ENCODE measurements at places on chromosomes 2 and 18. TPM values are rescaled to one million over a fixed set of nuclear protein-coding genes. Genes with fewer than 3 reads are reported as not detected.

GRCh38 chr2:28367667-28368356, 24.8 kb upstream of the FOSL2 start:
- no peak for DNase-seq

- no peak for DNase-seq
Measured at GRCh38 chr18:13811993-13812392, 12.0 kb upstream of the MC5R start.

DNA sequence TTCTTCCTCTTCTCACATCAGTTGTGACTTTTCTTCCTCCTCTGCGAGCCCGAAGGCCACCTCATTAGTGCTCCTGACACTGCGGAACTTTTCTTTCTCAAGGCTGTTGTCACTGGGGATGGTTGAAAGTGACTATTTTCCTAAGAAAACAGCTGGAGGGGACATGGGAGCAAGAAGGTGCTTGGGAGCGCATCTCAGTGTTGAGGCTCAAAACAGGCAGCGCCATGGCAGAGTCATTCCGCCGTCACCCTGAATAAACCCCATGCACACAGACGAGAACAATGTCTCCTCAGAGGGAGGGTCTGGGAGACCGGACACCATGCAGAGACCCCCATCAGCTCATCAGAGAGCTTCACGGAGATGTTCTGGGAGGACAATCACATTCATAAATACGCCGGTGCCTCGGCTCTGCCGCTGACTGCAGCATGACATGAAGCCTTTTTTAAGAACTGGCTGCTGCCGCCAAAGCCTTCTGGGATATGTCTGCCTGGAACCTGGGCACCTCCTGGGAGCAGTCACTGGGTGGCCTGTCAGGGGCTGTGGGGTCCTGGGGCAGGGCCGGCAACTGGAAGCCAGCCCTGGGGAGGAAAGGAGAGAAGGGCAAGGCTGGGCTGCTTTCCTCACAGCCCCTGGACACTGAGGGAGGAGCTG, 19.2 kb downstream of the ATOH8 start:
- no peak for DNase-seq

GRCh38 chr18:60746919-60747318, 374.3 kb upstream of the MC4R start:
- no peak for DNase-seq

GRCh38 chr2:179538406-179539123, 273.9 kb upstream of the SESTD1 start:
- no peak for DNase-seq

DNA sequence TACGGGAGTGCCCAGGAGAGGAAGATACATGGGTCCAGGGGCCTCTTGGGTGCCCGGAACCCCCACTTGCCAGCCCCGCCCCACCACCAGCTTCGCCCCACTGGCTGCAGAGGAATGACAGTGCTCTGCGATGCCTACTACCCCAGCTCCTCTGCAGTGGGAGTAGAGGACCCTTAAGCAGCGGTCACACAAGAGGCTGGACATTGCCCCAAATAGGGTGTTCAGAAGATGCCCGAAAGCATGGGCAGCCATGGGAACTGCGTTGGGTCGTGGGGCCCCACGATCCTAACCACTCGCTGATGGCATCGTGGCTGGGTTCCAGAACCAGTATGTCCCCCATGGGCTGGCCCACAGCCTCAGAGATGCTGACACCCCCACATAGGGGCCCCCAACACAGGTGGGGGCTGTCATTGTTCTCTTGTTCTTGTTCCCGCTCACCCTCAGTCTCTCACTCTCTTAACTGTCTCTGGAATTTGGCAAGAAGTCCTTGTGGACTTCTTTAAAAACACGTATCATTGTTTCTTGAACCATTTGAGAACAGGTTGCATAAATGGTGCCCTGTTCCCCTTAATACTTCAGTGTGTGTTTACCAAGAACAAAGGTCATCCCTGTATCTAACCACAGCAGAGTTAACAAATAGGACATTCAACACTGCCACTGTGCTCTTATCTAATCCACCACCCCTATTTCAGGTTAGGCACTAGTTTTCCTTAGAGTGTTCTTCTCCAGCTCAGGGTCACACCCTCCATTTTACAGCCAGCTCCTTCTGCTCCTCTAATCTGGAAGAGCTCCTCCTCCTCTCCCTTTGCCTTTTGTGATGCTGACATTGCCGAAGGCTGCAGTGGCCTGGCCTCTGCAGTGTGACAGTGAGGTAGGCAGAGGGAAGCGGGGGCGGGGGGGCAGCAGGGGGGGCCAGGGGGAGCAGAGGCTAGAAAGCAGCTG, 76.3 kb downstream of the STPG4 start:
- no peak for DNase-seq

- no peak for DNase-seq
Measured at GRCh38 chr2:33108483-33109443, 162.0 kb downstream of the LTBP1 start.

Gene IL36RN
- not detected for total RNA-seq

GRCh38 chr2:237647176-237648015, 20.0 kb downstream of the LRRFIP1 start:
- DNase-seq, result no peak

- DNase-seq, result no peak
Measured at GRCh38 chr2:20539776-20540586, 93.1 kb downstream of the RHOB start.

Gene GREB1
- 0.64 TPM for total RNA-seq

- DNase-seq, result no peak
Measured at GRCh38 chr2:233354971-233355574, 779 bp downstream of the DGKD start.

- no peak for DNase-seq
Measured at GRCh38 chr2:127165539-127165935, 54.6 kb downstream of the CYP27C1 start.

- DNase-seq, result no peak
Measured at GRCh38 chr2:169362894-169363559, 693 bp upstream of the LRP2 start.

- DNase-seq, result no peak
Measured at GRCh38 chr2:136384531-136385303, 266.8 kb upstream of the CXCR4 start.

GRCh38 chr2:24577481-24577880, 86.4 kb downstream of the NCOA1 start:
- DNase-seq, result no peak

DNA sequence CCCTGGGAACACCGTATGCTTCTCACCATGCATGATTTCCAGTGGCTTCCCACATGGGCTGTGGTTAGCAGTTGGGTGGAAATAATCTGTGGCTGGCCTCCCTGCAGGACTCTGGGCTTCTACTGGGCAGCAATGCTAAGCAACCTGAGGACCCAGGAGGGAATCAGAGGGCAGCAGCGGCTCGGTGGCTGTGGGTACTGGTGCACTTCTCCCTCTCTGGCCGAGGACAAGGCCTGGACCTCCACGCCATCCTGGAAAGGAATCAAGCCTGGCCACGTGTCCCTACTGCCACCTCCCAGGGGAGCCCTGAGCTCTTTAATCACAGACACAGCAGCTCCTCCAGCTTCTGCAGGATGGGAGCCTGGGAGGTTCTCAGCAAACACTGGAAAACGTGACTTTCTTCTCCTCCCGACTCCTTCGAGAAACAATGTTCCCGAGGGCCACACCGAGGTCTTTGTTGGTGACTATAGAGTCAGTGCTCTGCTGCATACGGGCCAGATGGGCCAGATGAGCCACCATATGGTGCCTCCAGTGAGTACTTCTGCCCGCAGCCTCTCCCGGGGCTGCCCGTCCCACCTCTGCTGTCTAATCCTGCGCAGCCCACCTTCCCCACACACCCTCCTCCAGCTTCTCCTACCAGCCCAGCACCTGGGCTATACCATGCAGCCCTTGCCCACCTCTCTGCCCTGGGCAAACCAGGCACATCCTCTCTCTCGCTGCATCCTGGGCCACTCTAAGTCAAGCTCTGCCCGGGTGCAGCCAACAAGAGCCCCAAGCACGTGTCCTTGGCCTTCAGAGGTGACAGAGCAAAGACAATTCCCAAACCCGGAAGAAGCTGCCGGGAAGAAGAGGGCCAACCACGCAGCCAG, 42.8 kb upstream of the OTOS start:
- no peak for DNase-seq

- DNase-seq, result no peak
Measured at GRCh38 chr18:22952525-22952924, 19.4 kb downstream of the RBBP8 start.

Gene MAL
- 3.1 TPM for total RNA-seq

All from glomerular endothelial cell (primary cell).